Activated T-cell treated with anti-CD3 and anti-CD28 coated beads, Interleukin-2, amount 50 U/mL, for 48 hours (primary cell): ENCODE measurements at places on chromosomes 3 and 15.

GRCh38 chr15:52103217-52104207, 9.1 kb downstream of the BCL2L10 start:
- DNase-seq, result no peak

DNA sequence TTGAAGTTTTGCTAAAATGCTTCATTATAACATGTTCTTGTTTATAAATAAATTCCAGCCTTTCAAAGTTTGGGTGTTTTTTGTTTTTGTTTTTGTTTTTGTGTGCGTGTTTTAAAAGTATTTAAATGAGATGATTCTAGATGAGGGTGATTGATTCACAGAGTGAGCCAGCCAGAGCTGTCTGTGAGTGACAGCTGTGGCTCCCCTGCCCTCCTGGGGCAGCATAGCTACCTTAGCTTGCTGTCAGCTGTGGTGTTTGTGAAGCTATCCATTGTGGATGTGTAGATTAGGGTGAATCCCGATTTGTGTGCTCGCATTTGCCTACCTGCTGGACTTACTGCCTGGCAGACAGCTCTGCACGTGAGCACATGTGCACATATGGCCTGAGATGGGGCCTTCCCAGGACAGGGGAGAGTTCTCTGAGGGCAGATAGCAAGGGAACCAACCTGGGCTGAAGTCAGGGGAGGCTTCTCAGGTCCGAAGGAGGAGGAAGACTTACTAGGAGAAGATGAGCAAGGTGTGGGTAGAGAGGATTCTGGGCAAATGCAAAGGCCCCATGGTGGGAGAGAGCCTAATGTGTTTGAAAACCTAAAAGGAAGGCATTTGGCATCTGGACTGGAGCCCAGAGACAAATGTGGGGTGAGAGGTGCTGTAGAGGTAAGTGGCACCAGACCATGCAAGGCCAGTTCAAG, 124.2 kb downstream of the EEFSEC start:
- no peak for DNase-seq

- DNase-seq, result no peak
Observed at GRCh38 chr3:194691481-194692283, 6.0 kb downstream of the FAM43A start.

- no peak for DNase-seq
Observed at GRCh38 chr3:16533928-16534574, 20.6 kb upstream of the RFTN1 start.

- no peak for DNase-seq
Observed at GRCh38 chr15:78197632-78198031, 36.7 kb downstream of the ACSBG1 start.

DNA sequence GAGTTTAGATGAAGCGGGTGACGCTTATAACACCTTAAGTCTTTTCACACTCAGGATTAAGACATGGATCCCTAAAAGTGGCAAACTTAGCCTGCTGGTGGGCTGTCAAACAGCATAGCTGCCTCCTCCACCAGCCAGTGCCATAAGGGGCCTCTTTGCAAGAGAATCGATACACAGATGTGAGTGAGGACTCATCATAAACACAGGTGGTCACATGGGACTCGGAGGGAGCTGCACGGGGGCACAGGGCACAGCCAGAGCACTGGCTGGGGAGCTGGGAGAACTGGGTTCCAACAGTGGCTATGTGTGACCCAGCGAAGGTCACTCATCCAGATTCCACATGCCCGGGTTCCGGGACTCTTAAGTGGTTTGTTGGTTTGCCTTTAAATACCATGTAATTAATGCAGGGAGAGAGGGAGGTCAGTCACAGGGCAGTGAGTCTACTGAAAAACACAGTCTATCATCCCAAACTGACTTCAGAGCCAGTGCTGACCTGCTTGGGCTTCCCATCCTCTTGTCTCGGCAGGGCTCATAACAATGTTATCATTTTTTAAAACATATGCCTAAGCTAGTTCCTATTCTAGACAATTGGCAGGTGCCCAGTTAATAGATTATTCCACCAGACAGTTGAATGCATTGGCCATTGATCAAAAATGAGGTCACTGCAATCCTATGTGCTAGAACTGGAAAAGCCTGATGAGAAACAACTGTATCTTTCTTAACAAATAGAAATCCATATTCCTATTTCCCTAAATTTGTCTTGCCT, 51.8 kb downstream of the SLC12A8 start:
- no peak for DNase-seq

- DNase-seq, result no peak
Observed at GRCh38 chr3:104190681-104191080, 1176.0 kb upstream of the ALCAM start.

- no peak for DNase-seq
Observed at GRCh38 chr3:37050282-37050681, 57.0 kb downstream of the MLH1 start.

GRCh38 chr3:197007953-197008352, 21.7 kb downstream of the MELTF start:
- DNase-seq, result no peak

DNA sequence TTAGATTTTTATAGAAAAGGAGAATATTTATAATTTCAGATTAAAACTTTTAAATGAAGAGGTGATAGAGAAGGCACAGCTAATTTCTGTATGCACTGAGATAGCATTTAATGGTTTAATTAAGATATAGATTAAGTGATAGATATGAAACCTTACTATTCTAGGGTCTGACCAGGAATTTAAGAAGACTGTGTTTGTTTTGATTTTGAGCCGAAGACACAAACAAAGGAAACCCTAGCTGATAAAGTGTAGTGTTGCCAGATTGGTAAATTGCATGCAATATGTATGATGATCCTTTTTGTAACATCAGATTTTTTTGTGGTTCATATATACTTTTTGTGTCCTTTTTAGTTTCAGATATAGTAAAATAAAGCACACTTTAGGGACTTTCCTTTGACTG, 141.8 kb downstream of the ZPLD1 start:
- no peak for DNase-seq

GRCh38 chr3:87924485-87924884, 134.3 kb downstream of the CGGBP1 start:
- no peak for DNase-seq

GRCh38 chr3:44210967-44211366, 30.7 kb upstream of the TOPAZ1 start:
- no peak for DNase-seq

DNA sequence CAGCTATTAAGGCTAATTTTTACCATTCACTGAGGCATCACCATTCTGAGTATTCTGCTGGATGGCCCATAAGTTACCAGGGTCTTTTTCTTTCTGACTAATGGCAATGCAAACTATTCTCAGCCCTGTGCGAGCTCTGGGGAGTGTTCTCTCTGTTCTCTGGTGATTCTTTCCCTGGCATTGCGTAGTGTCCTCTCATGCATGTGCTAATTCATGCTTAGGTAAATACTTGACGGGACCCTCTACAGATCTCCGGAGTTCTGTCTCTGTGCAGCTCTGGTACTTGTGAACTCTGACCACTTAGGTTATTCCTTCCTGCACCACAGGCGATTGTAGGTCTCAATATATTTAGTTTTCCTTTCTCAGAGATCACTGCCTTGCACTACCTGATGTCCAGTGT, 34.8 kb downstream of the UBE2E1 start:
- no peak for DNase-seq

- DNase-seq, result no peak
Observed at GRCh38 chr3:119288669-119289403, 5.3 kb upstream of the ARHGAP31 start.
